ENCODE measurements at places on chromosomes 6 and 20.

- DNase-seq = no peak
These were observed 72.7 kb downstream of the LY86 start for GRCh38 chr6:6661191-6661590.

DNA sequence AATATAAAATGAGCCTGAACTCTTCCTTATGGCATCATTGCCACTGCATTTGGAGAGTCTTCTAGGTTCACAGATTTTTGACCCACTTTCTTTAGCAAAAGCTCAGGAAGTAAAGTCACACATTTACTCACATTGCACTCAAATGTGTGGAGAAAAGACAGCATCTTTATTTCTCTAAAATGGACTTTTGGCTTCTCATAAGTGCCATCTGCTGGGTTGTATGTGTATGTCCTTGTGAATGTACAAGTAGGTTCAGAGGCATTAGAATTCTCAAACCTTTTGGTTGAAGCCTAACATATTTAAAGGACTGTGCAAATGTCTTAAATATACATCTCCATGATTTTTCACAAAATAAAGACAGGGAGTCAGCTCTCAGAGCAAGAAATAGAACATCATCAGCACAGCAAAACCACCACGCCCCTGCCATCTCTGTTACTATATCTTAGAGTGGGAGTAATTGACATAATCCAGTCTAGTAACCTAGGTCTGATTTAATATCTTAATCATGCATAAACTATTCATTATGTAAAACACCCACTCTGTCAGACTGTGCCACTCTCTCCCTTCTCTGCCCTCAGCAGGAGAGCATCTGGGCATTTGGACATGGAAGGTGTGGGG is 42.2 kb upstream of the SPTLC3 start:
- no peak for DNase-seq

DNA sequence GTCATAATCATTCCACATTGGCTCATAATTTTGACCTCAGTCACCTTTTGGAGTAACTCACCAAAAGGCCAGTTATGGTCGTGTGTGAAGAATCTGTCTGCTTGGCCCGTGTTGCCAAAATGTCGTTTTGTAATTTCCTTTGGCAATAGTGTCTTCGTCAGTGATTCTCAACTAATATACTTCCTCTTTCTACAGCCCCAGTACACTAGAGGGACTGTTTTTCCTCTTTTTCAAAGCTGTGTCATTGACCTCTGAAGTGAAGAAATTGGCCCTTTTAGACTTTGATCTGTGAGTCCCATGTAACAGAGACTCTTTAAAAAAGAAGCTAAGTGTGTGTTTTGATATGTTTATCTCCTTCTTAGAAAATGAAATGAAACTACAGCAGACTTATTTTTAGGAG is 5.2 kb downstream of the FOXO3 start:
- no peak for DNase-seq

DNA sequence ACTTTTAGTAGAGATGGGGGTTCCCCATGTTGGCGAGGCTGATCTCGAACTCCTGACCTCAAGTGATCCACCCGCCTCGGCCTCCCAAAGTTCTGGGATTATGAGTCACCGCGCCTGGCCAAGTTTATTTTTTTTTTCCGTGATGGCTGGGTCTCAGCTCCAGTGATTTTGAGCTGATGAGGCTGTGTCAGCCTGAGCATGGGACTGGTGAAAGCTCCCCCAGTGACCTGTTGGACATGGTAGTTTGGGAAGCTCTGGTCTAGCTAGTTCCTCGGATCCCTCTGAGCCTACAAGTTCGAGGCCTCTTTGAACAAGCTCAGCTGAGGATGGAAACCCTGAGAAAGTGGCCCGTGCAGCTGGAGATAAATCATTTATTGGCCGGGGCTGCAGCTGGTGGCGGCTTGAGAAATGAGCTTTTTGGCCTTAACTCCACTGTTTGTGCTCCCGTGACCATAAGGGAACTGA is 126.8 kb downstream of the SNX5 start:
- DNase-seq = no peak

DNA sequence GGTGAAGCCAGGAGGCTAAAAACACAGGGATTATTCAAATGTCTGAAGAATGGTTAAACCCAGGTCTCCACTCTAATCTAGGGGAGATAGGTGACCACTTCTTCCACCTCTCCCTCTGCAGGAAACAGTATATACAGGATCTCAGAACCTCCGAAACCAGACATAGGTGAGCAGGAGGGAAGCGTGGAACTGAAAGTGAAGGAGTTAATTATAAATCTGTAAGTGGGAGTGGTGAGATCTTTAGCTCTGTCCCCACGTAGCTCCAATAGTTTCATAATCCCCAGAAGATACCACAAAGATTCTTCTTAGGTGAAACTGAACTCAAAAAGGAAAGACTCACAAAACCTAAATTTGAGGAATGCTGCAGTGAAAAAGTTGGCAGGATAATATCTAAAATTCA is 76.8 kb downstream of the THEMIS start:
- no peak for DNase-seq

DNA sequence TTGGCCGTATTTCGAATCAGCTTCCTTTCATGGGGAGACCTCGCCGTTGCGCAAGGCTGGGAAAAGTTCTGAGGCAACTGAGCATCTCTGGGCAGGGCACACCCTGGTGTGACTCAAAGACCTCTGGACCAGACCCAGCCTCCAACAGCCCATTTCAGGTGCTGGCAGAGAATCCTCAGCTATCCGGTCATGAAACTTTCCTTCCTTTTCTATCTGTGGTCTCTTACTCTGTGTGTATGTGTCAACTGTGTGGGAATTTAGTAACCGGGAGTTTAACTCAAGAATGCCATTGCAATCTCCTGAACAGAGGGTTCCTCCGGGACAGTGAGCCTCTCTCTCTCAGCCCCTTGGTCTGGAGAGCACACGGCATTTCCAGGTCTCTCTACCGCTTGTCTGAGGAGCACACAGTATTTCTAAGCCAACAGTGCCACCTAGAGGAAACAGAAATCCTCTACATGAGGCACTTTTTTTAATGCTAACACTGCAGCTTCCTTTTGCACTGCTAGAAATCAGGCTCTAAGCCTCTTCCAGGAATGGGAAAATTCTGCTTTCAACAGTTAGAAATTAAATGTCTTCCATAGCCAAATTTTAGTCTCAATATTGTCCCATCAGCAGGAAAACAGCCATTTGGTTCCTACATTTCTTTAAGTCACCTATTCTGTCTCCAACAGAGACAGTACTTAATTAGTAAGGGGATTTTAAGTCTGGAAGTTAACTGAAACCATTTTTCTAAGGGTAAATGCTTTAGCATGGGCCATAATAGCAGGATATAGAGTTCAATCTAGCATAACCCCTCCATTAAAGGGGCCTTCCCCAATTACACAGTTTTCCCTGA is 32.7 kb downstream of the PLN start:
- DNase-seq = peak; percentile 75

DNA sequence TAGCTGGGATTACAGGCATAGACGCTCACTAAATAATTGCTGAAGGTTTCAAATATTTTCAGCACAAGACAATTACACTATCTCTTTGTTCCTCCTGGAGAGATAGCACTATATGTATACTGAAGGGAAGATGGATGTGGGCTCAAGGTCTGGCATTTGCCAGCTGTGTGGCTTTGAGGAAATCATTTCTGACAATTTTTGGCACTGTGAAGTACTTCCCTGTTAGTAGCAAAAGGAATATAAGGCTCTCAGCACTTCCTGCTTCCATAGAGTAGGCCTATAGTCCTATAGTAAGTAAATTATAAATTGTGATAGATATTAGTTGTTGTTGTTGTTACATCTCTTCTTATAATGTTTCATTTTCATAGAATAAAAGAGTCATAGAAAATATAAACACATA is 271.1 kb downstream of the SAMD5 start:
- no peak for DNase-seq

DNA sequence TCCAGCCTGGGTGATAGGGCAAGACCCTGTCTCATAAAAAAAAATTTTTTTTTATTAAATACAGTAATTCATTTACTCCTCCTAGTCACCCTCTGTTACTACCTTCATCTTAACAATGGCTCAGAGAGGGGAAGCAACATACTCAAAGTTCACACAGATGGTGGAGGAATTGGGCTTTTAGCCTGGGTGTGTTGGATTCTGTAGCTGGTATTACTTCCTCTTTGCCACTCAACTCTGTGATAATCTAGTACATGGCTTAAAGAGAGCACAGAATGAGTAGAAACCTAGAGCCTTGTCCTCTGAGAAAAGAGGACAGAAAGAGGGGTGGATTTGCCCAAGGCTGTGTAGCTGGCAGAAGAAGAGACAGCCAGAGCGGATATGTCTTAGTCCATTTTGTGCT is 96.6 kb downstream of the DLGAP4 start:
- no peak for DNase-seq

DNA sequence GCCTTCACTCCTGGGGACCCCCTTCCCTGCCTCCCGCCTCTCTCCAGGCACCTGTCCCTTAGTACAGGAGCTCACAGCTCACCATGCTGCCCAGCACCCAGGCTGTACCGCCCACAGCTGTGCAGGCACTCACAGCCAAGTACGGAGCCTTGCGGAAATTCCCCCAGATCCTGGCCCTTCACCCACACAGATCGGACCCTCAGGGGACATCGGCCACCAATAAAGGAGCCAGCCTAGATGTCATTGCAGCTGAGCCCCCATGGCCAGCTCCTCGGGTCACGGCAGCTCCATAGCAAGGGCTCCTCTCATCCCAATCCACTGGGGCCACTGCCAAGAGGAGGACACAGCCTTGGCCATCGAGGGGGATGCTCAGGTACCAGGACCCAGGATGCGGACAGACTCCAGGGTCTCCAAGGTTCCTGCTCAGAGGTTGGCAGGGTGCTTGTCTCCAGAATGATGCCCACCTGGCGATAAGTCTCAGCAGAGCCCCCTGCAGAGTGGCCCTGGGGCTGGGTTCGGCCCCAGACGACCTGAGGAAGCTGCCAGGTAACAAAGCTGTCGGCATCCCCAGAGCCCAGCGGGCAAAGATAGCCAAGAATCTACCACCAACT is 82.3 kb downstream of the YTHDF1 start:
- DNase-seq = no peak

DNA sequence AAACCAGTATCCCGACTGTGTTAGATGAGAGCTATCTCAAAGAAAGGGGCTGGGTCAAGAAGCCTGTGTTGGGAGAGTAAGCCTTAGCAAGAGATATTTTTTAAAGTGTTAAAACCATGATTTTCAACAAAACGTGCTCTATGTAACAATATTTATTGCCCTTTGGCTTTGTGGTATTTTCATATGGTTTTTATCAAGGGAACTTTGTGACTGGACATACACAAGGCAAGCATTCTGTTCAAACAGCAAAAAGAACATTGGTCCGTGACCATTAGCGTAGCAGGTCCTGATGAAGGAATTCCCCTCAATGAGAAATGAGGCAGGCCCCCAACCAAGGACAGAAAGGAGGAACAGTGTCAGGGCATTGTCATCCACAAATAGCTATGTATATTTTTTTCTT is 222.6 kb downstream of the MYLK4 start:
- DNase-seq = no peak

GRCh38 chr6:34143884-34144580 is 1.9 kb downstream of the GRM4 start:
- DNase-seq = peak; percentile 88

DNA sequence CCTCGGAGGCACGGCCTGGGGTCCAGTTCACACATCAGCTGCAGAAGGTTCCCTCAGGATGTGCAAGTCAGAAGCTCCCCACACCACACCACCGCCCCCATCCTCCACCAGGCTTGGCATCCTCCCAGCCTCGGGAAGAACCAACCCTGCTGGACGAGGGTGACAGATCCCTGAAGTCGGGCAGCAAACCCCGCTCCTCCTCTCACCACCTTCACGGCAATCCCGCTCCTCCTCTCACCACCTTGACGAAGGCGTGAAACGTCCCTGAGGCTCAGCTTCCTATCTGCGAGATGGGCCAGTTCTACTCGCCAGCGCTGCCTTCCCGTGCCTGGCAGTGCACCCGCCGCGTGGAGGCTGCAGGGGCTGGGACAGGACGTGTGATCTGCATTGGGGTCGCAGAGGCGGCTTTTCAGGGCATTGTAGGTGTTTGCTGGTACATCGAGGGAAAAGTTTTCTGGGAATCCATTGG is 327.0 kb downstream of the TAF4 start:
- no peak for DNase-seq

DNA sequence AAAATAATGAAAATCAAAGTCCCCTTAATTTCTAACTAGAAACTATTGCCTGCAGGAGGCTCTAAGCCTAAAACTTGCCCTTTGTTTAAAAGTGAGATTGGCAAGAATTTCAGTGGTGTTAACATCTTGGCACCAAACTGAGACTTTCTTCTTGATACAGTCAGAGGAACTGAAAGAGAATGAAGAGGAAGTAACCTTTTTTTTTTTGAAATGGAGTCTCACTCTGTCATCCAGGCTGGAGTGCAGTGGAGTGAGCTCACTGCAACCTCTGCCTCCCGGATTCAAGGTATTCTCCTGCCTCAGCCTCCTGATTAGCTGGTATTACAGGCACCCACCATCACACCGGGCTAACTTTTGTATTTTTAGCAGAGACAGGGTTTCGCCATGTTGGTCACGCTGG is 3.6 kb downstream of the DOP1A start:
- no peak for DNase-seq

DNA sequence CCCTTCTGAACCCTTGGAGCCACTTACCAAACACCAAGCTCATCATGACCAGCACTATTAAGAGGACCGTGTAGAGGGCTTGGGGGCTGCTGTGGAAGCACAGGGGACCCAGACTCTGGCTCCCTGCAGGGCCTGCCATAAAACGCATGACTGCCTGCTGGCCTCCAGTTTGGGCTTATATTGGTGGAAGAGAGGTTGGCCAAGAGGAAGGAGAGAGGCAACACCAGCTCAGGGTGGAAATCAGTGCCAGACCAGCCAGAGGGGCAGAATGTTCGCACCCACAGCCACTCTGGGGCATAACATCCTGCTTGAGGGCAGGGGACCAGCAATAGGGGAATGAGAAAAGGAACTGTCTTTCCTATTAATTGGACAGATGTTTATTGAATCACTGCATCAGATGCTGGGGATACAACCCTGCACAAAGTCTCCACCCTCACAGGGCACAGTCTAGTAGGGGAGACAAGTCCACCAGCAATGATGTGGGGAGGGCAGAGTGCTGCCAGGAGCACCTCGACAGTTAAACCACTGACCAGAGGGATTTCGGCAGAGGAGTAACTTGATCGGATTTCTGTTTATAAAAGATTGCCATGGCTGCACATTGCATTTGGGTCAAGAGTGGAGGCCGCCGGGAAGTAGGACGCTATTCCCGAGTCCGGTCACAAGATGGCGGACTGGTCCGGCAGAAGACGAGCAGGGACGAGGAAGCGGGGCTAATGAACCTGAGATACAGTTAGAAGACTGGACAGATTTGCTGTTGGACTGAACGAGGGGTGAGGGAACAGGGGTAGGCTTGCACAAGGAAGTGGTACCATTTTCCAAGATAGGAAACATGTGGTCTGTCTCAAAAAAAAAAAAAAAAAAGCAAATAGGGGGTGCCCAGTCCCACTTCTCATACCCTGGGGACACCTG is at the start of gene LY6G5C:
Gene LY6G5C, minus strand, starts transcription at position 842 of the 909 bp plus-strand sequence. Its CDS starts 694 bp downstream, at position 148.
- DNase-seq = peak; percentile 76

DNA sequence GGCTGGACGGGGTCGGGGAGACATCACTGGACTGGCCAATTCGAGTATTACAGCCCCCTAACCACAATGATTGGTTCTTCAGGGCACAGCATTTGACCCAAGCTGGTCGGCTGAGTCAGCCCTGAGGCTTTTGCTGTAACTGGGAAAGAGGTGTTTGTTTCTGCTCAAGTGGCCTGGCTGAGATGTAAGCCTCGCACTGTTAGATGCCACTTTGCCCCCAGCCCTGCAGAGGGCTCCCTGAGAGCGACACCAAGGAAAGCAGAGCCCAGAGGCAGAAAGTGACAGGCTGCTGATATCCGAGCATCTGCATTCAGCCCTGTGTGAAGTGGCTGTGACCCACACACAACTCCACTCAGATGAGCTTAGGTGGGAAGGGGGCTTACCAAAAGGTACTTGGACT is 19.4 kb downstream of the ERGIC3 start:
- DNase-seq = peak; percentile 76
